Adrenal gland (tissue), 19 donors: ENCODE measurements at places on chromosomes 12 and 14. TPM values are rescaled to one million over a fixed set of nuclear protein-coding genes. Genes with fewer than 3 reads are reported as not detected.

DNA sequence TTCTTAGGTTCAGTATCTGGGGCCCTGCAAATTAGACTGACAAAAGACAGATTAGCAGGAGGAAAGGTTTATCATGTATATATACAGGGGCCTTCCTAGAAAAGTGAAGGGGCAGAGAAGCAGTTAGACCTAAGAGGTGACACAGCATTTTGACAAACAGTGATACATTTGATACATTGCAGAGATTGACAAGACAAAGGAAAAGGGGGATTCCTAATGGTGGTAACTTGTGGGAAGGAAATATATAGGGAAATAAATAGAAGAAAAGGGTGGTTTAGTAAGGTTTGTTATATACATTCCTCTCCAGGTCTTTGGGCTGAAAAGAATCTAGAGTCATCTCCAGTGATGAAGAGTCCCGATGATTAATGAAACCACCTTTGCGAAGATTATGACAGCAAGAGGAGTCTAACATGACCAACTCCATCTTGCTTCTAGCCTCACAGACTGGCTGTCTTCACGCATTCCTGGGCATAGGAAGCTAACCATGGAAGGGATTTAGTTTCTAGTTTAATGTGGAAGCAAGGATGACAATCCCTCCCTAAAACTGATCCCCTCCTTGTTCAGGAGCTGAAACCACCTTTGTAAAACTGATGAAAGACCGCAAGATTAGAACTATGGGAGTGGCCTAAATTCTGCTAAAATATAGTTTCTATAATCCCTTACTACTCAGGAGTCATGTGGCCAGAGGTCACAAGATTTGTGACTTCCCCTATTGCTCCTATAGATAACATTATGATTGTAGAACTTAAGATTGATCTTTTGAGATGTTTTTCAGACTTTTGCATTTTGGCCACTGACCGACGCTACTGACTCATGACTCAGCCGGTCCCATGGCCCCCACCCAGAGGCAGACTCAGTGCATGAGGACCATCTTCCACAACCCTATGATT lies 31.1 kb upstream of the CPM start:
- no peak for DNase-seq

GRCh38 chr14:30114051-30114450 lies 186.4 kb upstream of the PRKD1 start:
- no peak for DNase-seq

DNA sequence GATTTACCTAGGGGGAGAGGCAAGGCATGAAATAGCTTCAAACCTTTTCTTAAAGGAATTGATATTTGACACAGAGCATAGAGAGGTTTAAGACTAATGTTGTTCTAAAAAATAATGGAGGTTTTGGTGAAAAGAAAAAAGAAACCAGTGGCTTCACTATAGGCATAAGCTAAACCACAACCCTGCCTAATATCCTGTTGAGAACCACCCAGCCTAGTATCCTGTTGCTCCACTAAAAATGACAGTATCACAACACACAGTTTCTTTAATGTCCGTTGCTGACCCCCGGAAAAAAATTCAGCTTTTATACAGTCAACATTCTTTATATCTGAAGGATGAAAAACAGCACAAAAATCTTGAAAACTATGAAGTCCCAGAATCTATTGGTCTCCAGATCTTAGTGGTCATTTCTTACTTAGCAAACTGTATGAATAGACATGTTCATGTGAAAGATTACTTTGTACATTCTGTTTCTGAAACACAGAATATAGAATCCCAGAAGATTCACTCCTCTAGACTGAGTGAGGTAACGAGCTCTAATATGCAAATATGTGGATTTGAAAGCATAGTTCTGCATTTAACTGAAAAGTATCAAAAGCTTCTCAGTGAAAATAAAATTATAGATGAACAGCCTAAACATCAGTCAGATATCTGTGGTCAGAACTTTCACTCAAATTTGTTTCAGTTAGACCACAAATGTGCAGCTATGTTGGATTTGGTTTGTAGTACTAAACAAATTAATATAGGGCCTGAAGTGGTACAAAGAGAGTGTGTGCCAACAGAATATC lies 40.5 kb downstream of the GALC start:
- no peak for DNase-seq

GRCh38 chr14:77424862-77425261 lies 1.5 kb upstream of the NOXRED1 start:
- no peak for DNase-seq

GRCh38 chr12:64147011-64147631 lies 75.0 kb downstream of the KICS2 start:
- no peak for DNase-seq

DNA sequence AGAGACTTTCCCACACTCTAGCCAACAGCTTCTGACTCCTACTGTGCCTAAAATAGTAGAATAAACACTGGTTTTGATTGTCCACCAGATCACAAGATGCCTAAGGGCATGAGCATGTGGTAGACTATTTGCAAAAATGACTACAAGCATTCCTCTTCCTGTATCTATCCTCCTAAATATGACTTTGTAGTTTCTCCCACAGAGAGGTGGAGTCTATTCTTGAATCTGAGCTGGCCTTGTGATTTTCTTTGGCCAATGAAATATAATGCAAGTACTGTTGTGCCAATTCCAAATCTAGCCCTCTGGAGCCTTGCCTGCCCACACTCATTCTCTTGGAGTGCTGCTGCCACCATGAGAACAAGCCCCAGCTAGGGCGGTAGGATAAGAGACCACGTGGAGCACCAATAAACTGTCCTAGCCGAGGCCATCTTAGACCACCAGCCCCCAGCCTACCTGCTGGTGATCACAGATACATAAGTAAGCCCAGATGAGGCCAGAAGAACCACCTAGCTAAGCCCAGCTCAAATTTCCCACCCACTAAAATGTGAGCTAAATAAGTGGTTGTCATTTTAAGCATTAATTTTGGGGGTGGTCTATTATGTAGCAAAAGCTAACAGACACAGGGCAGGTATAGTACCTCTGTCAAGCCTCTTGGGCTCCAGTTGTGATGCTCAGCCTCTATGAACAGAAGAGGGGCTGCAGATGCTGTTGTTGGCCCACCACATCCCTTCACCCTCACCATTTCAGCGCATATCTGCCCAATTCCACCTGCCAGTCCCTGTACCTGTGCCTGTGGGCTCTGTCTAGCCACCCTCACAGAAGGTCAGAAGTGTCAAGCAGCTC lies 17.9 kb downstream of the ZFP36L1 start:
- no peak for DNase-seq

GRCh38 chr12:124566997-124567672 lies at the start of gene NCOR2:
NCOR2 (minus strand) TSS chr12:124567612; CDS start chr12:124495251, 72,361 bp downstream.
- no peak for DNase-seq

DNA sequence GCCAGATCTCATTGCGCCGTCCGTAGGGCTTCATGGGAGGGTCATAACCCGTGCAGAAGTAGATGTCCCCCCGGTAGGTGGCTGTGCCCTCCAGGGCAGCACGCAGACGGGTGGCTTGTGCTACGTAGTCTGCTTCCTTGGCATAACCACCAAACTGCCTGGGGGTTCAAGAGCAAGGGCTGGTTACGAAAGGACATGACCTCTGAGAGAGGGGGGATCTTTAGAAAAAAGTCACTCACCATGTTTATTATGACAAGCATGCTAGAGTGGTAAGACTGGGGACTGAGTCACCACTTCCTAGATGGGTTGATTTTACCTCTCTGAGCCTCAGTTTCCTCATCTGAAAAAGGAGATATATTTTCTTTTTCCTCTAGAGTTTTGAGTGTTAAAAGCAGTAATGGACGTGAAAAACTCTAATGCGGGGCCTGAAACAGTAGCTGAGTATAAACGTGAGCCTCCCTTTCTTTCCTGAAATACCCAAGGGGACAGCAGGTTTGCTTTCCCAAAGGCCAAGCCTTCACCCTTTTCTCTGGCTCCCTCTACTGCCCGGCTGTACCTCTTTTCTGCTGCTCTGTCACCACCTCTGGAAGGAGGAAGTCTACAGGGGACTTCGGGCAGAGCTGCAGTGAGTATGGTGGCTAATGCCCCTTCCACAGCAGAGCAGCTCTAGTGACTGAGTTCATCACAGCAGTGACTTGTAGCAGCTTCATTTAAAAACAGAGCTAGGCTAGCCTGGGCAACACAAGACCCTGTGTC lies 23.5 kb upstream of the GPRC5D start:
- peak; percentile 33 for DNase-seq

- DNase-seq: peak; percentile 33
Measured at GRCh38 chr12:70393787-70394499, 27.9 kb downstream of the KCNMB4 start.

DNA sequence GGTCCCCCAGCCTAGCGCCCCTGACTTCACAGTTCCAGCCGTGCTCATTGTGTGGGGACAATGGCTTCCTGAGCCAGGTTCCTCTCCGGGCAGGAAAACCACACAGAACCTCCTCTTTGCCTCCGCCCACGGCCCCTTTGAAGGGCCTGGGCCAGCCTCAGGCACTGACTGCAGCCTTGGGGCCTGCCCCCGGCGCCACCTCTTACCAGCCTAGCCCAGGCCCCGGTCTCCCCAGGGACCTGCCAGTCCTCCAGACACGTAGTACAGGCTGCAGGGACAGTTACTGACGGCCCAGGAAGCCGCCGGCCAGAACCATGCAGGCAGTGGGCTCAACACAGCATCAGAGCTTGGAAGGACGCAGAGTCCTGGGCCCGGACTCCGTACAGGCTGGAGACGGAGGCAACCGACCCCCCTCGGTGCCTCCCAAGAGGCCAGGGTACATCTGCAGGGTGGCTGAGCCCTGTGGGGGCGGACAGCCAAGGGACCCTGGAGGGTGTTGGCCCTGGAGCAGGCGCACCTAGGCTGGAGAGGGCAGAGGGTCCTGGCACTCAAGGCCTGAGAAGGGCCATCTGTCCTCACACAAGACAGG lies 20.9 kb upstream of the NUDT14 start:
- no peak for DNase-seq

DNA sequence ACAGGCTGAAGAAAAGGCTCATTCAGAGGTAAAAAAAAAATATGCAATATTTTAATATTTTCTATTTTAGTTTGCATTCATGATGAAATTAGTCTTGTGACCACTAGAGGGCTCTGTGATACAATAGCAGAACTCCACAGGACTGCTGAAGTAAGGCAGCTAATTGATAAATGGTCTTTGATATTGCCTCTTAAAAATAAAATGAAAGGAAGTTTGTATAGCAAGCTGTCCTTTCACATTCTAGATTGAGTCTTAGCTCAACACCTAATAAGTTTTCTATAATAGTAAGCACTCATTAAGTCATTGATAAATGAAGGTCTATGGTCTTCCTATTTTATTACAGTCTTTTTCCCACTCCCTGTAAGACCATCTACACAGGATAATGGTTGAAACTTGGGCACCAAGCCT lies 315.7 kb downstream of the NAV3 start:
- DNase-seq: no peak

DNA sequence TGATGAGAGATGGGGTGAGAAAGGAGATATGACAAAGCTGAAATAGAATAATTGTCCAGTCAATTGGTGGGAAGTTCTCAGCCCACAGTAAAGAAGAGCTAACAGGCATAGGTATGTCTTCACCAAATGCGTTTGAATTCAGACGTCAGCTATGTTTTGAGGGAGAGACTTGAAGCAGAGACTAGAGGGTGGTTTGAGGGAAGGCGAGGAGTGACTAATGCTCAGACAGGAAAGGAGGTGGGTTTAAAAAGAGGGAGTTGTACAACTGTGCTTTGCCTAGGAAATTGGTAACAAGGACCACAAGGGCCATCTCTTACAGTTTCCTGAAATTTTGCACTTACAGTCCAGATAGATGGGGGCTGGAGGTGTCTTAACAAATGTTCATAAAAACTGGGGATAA lies 6.4 kb downstream of the JKAMP start:
- DNase-seq: no peak

- DNase-seq: peak; percentile 87
Measured at GRCh38 chr12:57899010-57899662, 42.2 kb upstream of the ATP23 start.

DNA sequence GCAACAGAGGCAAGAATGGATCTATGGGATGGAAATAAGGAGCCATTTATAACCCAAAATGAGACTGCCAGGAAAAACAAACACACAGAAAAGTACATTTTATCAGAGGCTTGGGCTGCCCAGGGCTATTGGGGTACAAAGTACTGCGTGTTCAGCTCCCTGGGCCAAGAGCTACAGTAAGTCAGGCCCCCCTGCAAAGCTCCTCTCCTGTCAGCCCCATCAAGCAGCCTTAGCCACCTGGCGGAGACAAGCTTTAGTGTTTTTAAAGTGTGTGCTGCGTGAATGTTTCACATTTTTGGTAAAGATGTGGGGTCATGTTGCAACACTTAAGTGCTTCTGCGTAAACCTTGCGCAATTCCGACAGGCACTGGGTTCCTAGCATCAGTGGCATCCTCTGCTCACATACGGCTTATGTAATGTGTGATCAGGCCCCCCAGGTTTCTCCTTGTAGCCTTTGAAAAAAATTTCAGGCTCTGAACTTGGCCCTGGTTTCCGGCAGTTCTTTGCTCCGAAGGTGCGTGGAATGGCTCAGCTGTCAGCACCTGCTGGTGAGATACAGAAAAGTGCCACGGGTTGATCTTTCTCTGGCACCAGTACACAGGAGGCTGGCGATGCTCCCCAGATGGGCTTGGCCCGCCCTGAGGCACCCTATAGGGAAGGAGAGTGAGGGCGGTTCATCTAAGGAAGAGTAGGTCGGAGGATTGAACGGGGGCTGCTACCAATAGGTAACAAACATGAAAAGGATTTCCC lies 198.7 kb upstream of the EEA1 start:
- peak; percentile 43 for DNase-seq

SLC25A47 gene
- total RNA-seq: not detected

FAM161B gene
- 25.2 TPM for total RNA-seq

MARK3 gene
- 144 TPM for total RNA-seq
